ENCODE measurements at places on chromosomes 4 and X.

DNA sequence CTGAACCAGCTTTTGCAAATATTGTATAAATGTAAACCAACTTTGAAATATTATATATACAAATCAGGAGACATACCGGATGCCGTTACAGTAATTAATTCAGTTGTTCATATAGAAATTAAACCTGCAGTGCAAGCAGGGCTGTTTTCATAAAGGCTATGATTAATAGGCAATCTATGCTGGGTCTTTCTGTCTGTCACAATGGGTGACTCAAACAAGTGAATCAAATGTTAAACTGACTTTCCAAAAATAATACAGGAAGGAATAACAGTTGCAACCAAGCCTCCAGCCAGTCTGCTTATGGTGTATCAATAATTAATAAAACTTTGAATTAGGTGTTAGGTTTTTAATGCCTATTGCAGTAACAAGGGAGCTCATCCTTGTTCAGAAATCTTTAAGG is 43.9 kb downstream of the GABRB1 start:
- no peak for ATAC-seq

- no peak for ATAC-seq
Observed at GRCh38 chr4:136908122-136908521, 624.2 kb downstream of the PCDH18 start.

- no peak for ATAC-seq
Observed at GRCh38 chr4:81758574-81759264, 287.0 kb upstream of the RASGEF1B start.

- ATAC-seq = no peak
Observed at GRCh38 chrX:13419276-13419675, 99.4 kb upstream of the ATXN3L start.

DNA sequence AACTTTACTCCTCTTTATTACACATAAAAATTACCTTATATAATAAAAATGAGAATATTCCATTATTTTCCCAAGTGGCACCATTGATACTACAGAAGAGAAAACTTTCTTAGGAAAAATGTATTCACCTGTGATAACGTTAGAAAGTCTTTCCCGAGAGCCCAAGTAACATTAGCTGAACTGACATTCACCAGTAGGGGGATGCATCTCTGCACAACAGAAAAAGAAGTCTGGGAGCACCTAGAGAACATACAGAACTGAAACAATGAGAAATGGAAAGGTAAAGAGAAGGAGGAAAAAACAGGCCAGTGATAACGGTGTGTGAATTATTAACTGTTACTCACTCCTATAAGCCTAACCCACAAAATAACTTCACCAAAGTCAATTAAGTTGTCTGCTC is 423.3 kb downstream of the CENPC start:
- ATAC-seq = no peak

- no peak for ATAC-seq
Observed at GRCh38 chr4:180205276-180205675, 2037.9 kb upstream of the TENM3 start.

DNA sequence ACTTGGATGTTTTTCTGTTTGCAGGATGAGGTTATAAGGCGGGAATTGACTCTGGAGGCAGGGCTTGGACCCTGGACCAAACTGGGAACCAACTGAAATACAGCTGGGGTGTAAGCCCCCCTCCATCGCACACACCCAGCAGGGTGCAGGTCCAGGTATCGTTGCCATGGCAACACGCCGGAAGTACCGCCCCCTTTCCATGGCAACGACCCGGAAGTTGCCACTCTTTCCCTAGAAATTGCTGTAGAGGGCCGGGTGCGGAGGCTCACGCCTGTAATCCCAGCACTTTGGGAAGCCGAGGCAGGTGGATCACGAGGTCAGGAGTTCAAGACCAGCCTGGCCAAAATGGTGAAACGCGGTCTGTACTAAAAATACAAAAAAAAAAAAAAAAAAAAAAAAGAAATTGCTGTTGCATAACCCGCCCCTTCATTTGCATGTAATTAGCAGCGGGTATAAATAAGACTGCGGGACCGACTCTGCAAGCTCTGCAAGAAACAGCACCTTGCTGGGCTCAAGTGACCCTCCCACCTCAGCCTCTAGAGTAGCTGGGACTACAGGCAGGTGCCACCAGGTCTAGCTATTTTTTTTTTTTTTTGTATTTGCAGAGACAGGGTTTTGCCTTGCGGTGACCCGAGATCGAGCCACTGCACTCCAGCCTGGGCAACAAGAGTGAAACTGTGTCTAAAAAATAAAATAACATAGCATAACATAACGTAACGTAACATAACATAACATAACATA is 139.6 kb downstream of the CRLF2 start:
- ATAC-seq = no peak

DNA sequence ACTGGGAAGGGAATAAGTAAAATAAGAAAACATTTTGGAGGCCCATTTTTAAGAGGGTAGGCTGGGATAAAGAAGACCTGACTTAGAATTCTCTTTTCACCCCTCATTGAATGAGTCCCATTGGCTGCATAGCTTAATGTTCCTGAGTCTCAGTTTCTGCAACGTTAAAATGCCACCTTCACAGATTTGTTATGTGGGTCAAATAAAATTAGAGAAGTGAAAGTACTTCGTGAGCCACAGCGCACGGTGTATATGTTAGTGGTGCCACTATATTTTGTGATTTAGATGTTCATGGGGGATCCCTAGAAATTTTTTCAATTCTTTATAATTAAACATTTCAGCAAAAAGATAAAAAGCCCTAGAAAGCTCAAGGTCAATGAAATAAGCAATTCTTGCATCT is 109.2 kb upstream of the HS3ST1 start:
- ATAC-seq = no peak

DNA sequence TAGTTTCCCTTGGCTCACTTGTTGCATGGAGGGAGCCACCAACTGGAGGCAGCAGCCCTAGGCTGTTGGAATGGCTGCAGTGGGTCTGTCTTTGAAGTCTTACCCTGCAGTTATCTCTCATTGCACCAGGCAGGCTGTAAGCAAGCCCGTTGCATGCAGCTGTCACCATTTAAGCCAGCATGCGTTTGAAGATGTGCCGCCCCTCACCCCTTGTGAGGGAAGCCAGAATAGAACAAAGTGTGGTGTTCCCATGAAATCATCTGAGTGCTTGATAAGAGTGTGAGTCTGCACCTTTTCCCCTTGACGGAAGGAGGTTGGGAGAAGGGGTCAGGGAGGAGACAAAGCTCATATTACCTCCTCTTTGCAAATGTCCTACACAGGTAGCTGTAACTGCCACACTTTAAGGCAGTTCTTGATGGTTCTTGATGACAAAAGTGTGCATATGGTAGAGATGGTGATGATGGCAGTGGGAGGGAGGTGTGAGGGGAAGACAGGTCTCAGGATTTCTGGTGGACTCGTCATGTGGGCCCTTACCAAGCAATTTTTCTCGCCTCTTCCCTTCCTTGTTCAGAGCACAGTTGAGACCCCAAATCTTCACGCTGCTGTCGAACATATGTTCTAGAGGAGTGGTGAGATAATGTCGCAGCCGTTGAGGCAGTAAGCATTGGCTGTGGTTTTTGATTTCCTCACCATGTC is 191.4 kb upstream of the LEF1 start:
- ATAC-seq = no peak

GRCh38 chr4:125400756-125401155 is 86.0 kb downstream of the FAT4 start:
- ATAC-seq = no peak

DNA sequence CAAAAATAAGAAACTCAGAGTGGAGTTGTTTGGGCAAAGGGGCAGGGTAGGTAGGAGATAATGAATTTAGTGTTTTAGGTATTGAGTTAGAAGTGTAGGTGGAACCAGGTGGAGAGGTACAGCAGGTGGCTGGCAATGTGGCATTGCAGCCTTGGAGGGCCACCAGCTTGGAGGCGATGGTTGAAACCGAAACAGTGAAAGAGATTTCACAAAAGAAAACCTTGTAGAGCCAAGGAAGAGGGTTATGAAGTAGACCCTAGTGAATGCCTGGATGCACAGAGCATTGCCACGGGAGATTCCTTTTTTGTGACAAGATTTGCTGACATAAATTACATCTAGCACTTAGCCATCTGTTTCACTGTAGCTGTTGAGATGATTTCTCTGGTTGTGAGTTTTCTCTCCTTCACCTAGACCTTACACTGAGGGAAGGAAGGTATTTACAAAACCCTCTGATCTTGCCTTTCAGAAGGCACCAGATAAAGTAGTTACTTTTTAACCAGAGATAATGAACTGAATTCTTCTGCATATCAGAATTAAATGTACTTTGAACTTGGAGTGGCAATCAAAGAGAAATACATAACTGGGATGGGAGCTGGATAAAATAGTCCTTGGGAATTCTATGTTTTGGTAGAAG is 104.1 kb upstream of the CASK start:
- ATAC-seq = no peak

GRCh38 chr4:182552948-182553347 is 309.7 kb downstream of the TENM3 start:
- ATAC-seq = no peak

GRCh38 chr4:162265802-162266201 is 102.0 kb upstream of the FSTL5 start:
- ATAC-seq = no peak

GRCh38 chr4:171639540-171639939 is 173.7 kb upstream of the GALNTL6 start:
- no peak for ATAC-seq

DNA sequence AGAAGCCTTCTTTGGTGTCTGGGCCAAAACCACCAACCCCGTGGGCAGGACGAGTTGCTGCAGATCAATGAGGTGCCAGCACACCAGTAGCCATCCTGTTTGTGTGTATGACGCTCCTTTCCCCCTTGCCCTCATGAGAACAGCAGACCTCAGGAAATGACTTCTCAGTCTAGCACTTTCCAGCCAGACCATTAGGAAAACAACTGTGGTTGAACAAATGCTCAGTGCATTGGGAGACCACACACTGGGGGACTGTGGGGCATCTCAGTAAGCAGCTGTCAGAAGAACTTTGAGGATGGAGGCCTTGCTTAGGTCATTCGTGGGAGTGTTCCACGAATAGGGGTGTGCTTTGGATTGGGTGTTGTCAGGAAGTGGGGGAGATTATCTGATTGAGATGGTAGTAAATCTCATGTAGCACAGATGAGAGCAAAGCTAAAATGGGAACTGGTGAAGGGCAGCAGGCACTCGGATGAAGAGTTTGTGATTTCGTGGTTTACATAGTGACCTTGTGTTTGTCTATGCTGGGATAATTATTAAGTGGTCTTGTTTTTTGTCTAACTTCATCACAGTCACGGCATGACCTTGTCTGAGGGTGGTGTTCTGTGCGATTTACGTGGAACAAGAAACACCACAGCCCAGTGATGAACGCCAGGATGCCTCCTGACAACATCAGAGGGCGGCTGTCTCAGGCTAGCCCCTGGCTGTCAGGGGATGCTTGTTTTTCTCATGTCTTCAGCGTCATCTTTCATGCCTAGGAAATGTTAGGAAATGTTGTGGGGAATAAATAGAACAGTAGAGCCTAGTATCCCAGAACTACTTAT is 70.1 kb downstream of the USP46 start:
- ATAC-seq = no peak

DNA sequence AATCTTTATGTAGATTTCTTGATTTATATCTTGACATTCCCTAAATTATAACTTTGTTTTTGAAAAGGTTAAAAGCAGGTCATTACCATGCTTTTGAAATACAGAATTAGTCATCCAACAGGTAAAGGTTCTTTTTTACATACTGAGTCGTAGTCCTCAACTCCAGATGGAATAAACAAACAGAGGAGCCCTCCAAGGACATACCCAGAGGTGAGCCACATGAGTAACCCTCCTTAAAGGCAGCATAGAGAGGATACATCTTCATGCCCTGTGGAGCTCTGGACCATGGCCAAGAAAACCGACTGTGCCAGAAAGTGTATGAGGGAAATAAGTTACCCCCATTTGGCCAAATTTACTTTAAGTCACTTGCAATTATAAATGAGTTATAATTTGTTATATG is 95.3 kb upstream of the MCF2 start:
- ATAC-seq = no peak
